ENCODE measurements at places on chromosomes 11 and 22.

GRCh38 chr11:48024635-48025071 is 44.3 kb downstream of the PTPRJ start:
- no peak for DNase-seq

DNA sequence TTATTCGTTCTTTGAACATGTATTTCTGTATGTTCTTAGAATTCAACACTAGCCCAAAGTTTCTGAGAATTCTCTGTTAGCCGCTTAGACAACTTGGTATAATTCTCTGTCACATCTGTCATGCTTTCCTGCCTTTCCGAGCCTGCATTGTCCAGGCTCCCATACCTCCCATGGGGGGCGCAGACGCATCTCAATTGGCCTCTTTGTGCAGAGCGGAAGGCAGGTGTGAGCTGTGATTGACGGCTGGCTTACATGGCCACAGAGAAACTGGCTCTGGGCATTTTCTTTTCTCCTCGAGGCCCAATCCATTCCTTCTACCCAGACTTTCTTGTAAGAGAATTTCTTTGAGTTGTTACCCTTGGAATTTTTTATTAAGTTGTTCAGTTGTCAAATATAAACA is 132.7 kb upstream of the SESN3 start:
- no peak for DNase-seq

DNA sequence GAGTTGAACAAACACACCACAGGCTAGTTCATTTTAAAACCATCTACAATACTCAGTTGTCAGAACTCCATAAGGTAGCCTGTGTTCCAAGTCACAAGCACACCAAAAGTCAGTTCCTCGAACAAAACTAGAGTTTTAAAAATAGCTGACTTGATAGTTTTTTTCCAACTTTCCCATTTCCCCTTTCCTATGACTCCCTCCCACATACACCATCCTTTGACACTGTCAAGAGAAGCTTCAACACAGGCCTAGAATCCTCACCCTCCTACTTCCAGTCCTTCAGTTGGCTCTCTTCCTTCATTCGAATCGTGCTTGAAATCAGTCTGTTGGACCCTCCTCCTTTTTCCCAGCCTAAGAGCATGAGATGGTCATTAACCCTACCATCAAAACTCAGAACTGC is 105.7 kb upstream of the AKIP1 start:
- no peak for DNase-seq

GRCh38 chr11:34357701-34358257 is at the start of gene ABTB2:
ABTB2 (minus strand) TSS chr11:34358010.
- peak; percentile 95 for DNase-seq

DNA sequence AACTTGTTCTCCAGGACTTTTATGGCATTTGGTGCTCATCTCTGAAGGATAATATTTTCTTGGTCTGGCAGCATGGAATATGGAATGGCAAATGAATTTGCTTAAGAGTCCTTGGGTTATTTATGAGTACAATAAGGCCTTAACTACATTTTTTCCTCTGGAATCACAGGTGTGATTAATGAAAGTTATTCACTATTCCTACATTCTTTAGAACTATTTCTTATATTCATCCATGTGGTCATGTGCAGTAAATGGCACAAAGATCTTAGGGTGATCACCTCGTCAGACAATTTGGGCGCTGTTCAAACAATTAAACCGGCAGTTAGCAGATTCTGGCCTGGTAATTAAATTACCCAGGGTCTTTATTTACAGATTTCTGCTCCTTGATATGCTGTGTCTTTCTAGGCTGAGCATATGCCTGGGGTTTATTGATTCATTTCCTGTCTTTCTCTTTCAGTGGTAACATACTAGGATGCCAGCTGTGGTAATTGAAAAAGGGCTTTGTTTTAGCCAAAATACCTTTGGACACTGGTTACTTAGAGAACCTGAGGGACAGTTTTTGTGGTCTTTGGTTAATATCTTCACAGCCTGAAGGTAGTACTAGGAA is 31.6 kb downstream of the SIK2 start:
- no peak for DNase-seq

DNA sequence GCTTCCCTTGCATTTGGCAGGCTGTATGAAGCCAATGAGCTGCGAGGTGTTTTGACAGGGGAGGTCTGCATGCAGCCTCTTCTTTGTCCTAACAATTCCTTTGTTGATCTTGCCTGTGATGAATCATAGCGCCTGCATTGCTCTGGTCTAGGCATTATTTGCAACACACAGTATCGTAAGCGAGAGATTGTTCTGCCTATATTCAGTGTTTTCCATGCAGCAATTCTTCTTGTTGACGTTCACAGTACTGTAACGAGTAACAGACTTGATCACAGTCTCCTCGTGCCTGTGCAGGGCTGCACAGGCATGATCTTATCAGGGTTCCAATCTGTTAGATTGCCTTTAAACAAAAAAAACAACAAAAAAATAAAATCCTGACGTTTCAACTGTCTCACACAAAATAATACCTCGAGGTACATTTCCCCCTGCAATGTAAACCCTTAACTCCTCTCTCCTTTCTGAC is 13.9 kb upstream of the ADSL start:
- no peak for DNase-seq

GRCh38 chr11:3170044-3170755 is 5.1 kb upstream of the OSBPL5 start:
- DNase-seq: no peak

DNA sequence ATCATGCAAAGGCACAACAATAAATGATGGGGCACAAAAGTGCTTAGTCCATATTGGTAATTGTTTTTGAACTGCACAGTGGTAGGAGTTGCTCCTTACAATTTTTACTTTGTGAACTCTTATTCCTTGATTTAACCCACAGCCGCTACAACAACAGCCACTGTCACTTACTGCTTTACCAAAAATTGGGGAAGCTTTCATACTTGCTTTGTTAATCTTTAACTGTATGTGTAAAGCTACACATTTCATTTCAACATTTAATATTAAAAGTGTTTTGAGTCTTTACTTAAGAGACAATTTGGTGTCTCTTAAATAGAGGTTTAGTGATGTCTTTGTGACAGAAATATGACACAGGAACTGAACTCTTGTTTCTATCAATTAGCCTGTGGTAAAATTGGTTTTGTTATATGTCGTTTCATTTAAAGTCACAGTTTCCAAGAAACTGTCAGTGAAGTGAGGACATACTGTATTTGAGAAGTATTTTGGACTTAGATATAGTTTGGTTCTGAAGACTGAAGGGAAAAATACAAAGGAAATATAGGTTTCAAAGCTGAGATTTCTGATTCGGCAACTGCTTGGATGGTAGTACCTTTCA is 6.5 kb upstream of the IL18BP start:
- no peak for DNase-seq

DNA sequence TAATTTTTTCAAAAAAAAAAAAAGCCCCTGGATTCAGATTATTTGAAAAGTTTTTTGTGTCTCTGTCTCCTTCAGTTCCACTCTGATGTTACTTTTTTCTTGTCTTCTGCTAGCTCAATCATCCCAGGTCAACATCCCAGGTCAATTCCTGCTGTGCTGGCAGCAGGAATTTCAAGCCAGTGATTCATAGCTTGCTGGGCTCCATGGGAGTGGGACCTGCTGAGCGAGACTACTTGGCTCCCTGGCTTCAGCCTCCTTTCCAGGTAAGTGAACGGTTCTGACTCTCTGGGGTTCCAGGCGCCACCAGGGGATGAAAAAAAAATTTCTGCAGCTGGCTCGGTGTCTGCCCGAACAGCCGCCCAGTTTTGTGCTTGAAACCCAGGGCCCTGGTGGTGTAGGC is 31.4 kb downstream of the PLAAT5 start:
- DNase-seq: no peak

GRCh38 chr22:23471698-23472097 is 108.4 kb downstream of the IGLL1 start:
- no peak for DNase-seq

- DNase-seq: peak; percentile 10
These were observed 14.2 kb downstream of the OR52A5 start for GRCh38 chr11:5123802-5124521.

- DNase-seq: no peak
These were observed 4.3 kb downstream of the CLTCL1 start for GRCh38 chr22:19287076-19287707.

DNA sequence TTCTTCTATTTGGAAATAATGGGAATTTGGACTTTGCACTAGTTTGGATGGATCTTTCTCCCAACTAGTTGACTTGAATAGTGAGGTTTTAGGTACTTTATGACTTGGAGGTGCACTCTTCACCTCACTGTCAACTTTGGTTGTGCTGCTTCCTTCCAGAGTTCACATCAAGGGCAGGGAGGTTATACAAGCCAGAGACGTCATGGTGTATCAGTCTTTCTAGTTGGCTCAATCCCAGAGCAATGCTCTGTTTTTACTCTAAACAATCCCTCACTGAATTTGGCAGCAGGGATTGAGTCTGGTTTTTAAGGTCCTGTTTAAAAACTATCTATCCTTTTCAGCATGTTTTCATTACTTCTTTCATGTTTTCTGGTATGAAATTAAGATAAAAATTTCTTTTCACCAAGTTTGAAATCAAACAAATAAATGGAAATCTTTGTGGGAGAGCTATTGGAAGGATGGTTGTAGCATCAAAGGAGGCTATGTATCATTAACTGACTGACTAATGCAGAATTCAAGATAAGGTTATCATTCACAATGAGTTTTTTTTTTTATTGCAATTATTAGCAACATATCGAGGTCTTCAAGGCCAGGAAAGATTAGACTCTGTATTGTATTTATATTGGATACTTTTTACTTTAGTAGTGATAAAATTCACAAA is 28.0 kb upstream of the ZBED5 start:
- no peak for DNase-seq

GRCh38 chr11:116958246-116958645 is 120.8 kb upstream of the APOA1 start:
- DNase-seq: no peak

DNA sequence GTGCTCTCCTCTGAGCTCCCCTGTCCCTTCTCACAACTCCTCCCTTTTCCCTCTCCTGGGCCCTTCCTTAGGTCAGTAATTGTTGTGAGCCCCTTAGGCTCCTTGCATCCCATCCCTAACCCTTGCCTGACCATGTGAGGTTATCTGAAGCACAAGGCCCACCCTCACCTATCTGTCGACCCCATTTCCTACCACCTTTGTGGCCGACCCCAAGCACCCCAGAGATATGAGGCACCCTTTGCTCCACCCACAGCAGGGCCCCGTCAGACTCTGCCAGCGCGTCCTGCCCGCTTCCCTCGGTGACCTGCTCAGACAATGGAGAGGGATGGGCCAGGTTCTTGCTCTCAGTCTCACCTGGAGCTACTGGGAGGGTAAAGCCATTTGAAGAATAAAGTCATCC is 1.3 kb downstream of the GNG3 start:
- no peak for DNase-seq

DNA sequence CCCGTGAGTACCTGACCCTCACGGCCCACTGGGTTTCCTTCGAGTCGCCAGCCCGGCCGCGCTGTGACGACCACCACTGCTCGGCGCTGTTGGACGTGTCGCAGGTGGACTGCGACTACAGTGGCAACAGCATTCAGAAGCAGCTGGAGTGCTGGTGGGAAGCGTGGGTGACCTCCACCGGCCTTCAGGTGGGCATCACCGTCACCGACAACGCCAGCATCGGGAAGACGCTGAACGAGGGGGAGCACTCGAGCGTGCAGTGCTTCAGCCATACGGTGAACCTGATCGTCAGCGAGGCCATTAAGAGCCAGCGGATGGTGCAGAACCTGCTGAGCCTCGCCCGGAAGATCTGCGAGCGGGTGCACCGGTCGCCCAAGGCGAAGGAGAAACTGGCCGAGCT is 32.2 kb downstream of the ZBED4 start:
- no peak for DNase-seq
